NCI-H460 (cell line): ENCODE measurements at places on chromosomes 5 and 9. TPM values are rescaled to one million over a fixed set of nuclear protein-coding genes. Genes with fewer than 3 reads are reported as not detected.

DNA sequence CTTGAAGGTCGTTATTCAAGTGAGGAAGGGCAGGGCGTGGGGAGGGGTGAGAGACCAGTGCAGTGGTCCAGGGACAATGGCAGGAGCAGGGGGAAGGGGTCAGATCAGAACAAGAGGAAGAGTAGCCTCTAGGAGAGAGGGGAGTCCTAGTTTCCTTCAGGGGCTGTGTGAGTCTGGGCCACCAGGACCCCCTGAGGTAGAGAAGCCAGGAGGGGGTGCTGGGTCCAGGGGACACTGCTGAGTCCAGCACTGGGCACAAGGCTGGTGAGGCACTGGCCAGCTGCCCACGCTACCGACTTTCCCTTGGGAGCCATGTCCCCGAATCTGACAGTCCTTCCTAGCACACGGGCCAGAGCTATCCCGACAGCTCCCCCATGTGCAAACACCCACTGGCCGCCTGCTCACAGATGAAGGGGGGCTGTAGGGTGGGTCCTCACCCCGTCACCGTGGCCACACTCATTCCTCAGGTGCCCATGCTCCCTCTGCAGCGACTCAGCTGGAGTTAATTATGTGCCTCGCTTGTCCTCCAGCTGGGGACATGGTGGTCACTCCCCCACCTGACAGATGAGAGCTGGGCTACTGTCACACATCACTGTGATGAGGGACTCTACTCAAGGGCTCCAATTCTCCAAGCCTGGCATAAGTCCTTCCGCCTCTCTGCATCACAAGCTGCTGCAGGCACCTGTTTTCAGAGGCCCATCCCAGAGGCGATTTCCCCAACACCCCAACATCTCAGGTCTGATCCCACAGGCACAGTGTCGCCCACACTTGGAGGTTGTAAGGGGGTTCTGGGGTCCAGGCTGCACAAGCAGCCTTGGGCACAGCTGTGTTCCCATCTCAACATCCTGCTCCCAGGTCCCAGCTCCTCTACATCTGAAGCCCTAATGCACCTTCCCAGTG lies 115.1 kb downstream of the GABBR2 start:
- no peak for DNase-seq

- DNase-seq = no peak
These were observed 2.1 kb downstream of the FAM81B start for GRCh38 chr5:95393279-95393678.

DNA sequence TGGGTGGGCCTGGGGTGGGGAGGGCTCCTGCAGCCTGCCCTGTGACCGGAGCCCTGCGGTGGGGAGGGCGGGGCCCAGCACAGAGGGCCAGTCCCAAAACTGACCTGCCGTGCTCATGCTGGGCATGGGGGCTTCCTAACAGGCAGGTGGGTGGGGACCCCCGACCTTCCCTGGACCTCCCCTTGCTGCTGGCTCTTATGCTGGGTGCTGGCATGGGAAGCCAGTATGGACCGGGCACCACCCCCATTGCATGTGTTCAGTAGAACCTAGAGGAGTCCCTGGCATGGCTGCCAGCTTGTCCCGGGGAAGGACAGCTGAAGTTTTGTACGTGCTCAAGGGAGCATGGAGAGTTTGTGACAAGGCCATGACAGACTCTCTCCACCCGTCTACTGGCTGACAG lies 37.1 kb downstream of the WNK2 start:
- no peak for DNase-seq

DNA sequence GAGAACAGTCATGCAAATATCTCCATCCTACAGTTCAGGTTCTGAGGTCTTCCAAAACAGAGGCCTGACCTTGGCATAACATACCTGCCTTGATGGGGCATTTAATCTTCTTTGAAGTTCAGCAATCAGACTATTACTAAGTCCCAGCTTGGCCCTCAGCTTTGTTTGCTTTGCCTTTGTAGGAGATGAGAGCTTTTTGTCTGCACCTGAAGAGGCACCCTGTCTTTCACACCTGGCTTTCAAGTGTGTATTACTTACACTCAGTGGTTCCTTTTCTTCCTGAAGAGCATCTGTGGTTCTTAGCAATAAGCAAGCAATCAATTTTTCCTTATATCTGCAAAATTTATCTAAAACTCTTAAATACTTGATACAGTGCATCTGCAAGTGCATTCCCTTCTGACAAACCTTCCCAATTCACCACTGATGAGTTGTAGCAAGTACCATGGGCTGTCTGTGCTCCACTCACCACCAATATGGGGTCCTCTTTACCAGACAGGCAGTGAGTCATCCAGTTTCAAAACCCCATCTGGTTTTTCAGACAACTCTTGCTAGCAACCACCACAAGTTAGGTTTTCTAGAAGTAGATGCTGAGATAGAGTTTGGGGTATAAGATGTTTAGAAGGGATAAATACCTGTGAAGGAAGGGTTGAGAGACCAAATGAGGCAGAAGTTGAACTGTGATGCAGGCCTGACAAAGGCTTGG lies 100.2 kb downstream of the HINT1 start:
- DNase-seq = no peak

- peak; percentile 45 for DNase-seq
These were observed 20.9 kb downstream of the OR2Y1 start for GRCh38 chr5:180718810-180719453.

DNA sequence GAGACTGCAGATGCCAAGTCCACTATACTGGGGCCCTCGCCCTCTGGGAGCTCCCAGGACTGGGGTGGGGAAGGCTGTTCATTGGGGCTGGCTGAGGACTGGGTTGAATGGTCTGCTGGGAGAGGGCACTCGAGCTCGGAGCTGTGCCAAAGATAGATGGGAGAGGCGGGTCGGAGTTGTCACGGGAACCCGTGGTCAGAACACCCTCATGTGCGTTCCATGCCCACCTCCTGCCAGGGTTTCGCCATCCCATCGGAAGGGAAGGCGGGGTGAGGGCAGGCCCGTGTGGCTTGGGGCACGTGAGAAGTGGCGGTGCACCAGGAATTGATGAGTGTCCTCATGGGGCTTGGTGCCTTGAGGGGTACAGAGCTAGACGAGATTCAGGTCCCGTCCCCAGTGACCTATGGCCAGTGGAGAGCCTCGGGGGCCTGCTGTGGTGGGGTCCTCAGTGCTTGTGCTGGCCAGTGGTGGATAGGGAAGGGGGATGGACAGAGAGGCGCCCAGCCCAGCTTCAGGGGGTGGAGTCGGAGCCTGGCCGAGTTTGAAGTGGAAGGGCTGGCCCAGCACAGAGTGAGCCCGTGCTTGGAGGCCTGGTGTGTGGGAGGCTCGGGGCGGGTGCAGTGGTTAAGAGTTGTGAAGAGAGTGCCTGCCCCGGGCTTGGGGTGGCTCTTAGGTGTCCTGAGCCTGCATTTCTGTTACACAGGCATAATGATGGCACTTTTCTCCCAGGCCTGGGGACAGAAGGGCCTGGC lies 4.3 kb downstream of the CACFD1 start:
- DNase-seq = no peak

- DNase-seq = no peak
These were observed 200.6 kb upstream of the MVB12B start for GRCh38 chr9:126125992-126126409.

- no peak for DNase-seq
These were observed 72.1 kb downstream of the C9orf152 start for GRCh38 chr9:110135846-110136245.

- DNase-seq = no peak
These were observed 201.5 kb downstream of the DAB2IP start for GRCh38 chr9:121852651-121853616.

- no peak for DNase-seq
These were observed 46.7 kb upstream of the RIOK2 start for GRCh38 chr5:97229688-97230285.

- DNase-seq = no peak
These were observed 58.9 kb downstream of the TTC39B start for GRCh38 chr9:15248081-15248480.

- no peak for DNase-seq
These were observed 20.9 kb downstream of the CSF2 start for GRCh38 chr5:132094393-132095076.

DNA sequence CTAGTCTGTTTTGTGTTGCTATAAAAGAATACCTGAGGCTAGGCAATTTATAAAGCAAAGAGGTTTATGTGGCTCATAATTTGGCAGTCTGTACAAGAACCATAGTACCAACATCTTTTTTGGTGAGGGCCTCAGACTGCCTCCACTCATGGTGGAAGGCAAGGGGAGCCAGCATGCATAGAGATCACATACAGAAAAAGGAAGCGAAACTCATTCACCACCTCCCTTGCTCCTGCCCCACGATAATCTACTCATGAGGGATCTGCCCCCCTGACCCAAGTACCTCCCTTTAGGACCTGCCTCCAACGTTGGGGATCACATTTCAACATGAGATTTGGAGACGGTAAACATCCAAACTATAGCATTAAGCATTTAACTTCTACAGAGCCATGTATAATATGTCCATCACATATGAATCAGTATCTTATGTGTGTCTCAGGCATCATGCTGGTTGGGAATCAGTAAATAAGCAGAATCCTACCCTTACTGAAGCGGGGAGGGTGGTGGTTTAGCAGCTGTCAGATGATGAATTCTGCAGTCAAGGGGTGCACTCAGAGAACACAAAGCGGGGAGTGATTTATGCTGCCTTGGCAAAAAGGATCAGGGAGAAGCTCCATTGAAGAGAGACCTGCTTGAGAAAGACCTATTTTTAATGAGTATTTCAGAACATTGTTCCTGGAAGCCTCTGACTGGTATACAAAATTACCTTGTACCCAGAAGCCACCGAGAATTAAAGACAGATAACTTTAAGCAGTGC lies 34.8 kb downstream of the HMGXB3 start:
- DNase-seq = no peak

DNA sequence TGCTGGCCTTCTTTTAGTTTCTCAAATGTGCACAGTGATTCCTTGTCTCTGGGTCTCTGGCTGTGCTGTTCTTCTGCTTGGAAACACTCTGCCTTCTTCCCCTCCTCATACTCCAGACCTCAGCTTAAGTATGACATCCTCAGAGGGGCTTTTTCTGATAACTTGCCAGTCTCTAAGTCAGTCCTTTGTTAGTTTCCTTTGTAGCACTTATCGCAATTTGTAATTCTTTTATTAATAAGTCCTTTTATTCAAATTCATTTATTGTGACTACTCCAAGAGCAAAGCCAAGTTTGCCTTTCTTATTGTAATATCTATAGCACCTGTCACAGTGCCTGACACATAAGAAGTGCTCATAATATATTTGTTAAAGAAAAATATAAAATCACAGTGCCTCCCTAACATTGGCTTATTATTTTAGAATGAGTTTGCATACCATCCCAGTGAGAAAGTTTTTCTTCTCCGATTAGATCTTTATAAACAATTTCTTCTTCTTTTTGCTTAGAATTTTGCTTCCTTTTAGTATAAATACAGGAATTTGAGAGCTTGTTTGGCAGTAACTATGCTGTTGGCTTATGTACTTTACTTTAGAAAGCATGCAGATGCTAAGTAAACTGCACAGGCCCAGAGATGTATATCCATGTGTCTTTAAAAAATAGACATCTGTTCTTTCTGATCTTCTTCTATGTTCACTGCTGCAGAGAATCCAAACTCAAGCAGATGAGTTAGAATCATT lies 198.0 kb downstream of the GAS1 start:
- DNase-seq = no peak

DNA sequence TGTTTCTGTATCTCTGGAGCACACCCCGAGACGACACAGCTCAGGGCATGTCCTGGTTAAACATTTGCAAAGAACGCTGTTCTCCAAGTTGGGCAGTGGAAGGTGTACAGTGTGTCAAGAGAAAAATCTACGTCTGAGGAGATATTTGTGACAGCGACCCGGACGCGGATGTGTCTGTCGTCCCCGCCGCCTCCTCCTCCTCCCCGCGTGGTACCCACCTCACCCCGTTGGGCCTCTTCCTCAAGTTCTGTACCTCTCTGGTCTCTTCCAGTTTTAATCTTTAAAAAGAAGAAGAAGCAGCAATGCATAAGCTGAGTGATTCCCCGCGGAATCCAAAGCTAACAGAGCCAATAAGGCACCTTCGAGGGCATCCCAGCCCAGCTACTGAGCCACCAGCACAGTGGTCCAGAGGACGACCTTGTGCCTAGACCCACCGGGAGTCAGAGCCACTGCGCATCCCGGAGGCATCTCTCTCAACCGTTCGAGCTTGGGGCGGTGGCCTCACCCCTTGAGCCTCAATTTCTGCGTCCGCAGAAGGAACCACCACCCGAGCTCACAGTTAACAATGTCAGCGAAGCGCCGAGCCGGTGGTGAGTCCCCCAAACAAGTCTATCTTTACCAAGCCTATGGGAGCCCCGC lies 467 bp downstream of the C9orf78 start:
- no peak for DNase-seq

DNA sequence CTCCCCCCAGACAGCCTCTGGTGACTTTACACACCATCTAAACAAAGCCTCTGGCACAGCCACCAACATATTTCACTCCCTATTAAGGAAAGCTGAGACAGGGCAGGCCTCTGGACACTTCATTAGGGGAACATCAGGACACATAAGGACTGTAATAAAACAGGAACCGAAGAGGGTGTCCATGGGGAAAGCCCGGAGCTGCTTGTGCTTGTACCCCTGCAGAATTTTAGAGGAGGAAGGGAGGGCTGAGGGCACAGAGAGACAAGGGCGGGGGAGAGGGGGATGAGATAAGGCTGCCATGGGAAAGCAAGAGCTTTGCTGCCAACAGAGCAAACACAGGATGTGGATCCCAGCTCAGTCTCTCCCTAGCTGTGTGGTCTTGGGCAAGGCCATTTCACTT lies 138.4 kb downstream of the ASTN2 start:
- DNase-seq = no peak

DNA sequence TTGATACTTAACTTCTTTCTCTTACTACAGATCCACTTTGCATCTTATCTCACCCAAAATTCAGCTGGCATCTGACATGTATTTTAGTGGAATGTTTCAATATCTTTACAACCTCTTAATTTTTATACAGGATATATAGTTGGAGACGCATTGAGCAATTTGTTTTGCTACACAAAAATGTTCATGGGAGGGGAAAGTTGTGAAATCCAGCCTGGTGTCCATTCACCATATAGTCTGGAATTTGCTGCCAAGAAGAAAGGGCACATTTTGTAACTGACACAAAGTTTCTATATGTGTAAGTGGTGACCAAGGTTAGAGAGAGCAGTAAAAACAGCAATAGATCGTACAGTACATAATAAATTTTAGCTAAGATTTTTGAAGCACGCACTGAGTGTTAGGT lies 14.0 kb upstream of the CHD1 start:
- peak; percentile 65 for DNase-seq

WHRN gene
- total RNA-seq = 7.2 and 8.1 TPM in 2 replicates

SLC36A3 gene
- total RNA-seq = not detected in 2 replicates

PRELID2 gene
- 32.1 and 40.0 TPM in 2 replicates for total RNA-seq

OBP2B gene
- total RNA-seq = not detected in 2 replicates

DMRT3 gene
- total RNA-seq = not detected in 2 replicates

ARID3C gene
- not detected in 2 replicates for total RNA-seq

IL13 gene
- total RNA-seq = not detected in 2 replicates

EQTN gene
- total RNA-seq = not detected in 2 replicates

NOXA1 gene
- total RNA-seq = 0.92 and 2.0 TPM in 2 replicates

IRX4 gene
- total RNA-seq = 0.20 and 0.79 TPM in 2 replicates

OTULINL gene
- total RNA-seq = 0.29 and 0.35 TPM in 2 replicates
